ENCODE measurements at places on chromosomes 2 and 18. TPM values are rescaled to one million over a fixed set of nuclear protein-coding genes. Genes with fewer than 3 reads are reported as not detected.

GRCh38 chr2:136582628-136583205, 182.6 kb upstream of the THSD7B start:
- DNase-seq, result peak; percentile 28

The AFF3 gene
- total RNA-seq, result 20.8 TPM

DNA sequence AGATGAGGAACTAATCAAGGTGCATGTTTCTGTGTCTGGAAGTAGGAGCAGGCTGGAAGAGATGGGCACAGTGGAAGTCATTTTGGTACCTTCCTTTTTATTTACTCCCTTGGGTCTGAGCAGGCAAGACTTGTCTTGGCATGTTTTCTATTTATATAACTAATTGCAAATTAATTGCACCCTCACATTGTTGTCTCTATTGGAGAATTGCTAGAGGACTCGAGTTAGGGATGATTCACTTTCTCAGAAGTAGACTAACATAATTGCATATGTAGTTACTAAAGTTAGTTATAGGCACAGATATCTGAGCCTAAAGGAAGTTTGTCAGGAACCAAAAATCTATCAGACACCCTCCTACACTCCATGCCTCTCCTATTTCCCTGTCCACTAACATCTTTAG, 92.8 kb upstream of the NRP2 start:
- DNase-seq, result no peak

- DNase-seq, result no peak
These were observed 19.5 kb downstream of the BOLA3 start for GRCh38 chr2:74128206-74128605.

The SNTG2 gene
- 1.6 TPM for total RNA-seq

DNA sequence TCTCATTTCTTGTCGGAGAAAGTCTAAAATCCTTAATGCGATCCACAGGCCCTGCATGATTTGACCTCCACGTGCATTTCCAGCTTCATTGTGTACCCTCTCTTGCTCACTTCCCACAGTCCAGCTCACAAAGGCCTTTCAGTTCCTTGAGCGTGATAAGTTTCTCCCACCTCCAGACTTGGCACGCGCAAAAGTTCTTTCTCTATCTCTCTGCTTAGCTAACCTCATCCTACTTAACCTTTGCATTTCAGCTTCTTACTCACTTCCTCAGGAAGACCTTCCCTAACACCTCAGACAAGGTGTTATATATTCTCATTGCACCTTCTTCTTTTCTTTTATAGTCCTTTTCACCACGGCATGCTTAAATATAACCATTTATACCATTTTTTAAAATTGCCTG, 124.8 kb upstream of the XPO1 start:
- DNase-seq, result no peak

The UGT1A6 gene
- total RNA-seq, result not detected

The C2orf80 gene
- total RNA-seq, result not detected

The PNKD gene
- 68.5 TPM for total RNA-seq

- no peak for DNase-seq
These were observed 63.1 kb downstream of the AAK1 start for GRCh38 chr2:69580486-69580885.

GRCh38 chr18:2442726-2443275, 128.5 kb downstream of the METTL4 start:
- no peak for DNase-seq

The ATP6V1B1 gene
- total RNA-seq, result 0.85 TPM

DNA sequence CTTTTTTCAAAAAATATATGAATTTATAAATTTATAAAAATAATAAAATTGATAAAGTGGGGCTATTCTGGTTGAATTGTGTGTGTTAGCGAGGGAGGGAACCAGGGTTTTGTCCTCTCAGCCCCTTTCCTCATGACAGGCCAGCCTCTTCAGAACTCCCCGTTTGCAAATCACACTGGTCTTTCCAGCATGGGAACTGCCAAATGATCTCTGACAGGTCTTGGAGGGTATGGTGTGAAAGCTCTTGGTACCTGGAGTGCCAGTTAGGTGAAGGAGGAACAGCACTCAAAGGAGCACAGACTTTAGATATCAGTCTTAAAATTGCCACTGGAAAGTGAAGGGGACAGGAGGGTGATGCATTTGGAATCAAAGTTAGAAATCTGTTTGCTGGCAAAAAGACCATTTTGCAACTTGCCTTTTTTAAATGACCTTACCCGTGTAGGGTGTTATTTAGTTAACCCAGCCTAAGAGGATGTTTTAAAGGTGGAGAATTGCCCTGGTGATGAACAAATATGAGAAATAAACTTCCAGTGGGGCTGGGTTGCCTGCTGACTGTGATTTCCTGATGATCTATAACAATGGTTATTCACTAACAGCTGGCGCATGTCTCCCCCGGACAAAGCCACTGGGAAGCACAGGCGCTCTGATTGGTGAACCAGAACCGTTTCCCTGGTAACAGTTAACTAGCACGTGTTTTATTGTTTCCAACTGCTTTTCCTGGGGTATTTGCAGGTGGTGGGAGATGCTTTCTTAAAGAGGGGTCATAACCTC, 85.3 kb upstream of the EFEMP1 start:
- peak; percentile 48 for DNase-seq

DNA sequence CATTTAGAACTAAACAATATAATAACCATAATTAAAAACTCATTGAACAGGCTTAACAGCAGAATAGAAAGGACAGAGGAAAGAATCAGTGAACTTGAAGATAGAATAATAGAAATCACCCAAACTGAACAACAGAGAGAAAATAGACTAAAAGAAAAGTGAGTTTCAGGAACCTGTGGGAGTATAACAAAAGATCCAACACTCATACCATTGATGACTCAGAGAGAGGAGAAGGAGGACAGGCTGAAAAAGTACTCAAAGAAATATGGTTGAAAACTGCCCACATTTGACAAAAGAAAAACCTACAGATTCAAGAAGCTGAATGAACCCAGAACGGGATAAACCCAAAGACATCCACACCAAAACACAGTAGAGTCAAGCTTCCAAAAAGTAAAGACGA, 54.2 kb upstream of the FMNL2 start:
- DNase-seq, result no peak

DNA sequence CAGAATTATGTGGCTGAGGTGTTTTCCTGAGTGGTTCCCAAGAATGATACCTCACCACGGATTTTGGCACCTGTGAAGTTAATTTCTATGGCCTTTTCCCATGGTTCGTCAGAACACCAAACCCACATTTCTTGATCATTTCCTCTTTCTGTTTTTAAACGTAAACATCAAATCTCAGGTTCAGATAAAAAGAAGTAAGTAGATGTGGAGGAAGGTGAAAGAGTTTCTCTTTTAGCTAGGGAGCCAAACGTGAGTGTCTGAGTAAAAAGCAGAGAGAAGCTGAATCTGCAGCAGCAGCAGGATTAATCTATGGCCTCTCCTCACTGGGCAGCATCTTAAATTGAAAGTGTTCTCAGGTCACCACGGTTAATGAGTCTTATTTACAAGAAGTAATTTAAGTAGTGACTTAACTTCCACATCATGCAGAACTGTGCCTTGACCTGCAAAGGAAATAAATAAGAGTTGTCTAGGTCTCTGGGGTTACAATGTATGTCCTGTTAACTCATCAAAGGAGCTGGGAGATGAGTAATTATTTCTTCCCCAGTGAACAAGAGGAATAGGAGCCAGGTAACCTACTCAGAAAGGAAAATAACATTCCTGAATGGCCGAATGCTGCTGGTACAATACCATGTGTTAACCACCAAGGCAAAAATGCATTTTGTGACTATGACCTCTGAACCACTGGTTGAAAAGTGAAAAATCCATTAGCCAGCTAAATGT, 139.6 kb upstream of the NETO1 start:
- DNase-seq, result no peak

The DYSF gene
- 36.8 TPM for total RNA-seq

- DNase-seq, result no peak
These were observed 78.9 kb downstream of the COPS8 start for GRCh38 chr2:237164474-237165042.

DNA sequence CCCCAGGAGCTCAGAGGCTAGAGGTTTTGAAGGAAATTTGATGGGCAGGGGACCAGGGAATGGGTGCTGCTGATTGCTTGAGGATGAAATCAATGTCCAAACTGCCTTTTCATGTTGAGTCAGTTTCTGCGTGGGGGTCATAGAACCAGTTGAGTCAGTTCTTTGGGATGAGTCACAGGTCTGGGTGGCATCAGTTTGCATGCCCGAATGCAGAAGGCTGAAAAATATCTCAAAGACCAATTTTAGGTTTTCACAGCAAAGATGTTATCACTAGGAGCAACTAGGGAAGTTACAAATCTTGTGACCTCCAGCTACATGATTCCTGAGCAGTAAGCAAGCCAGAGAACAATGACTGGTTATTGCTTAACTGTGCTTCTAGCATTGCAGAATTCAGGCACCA, 1135.1 kb upstream of the CRIM1 start:
- no peak for DNase-seq

DNA sequence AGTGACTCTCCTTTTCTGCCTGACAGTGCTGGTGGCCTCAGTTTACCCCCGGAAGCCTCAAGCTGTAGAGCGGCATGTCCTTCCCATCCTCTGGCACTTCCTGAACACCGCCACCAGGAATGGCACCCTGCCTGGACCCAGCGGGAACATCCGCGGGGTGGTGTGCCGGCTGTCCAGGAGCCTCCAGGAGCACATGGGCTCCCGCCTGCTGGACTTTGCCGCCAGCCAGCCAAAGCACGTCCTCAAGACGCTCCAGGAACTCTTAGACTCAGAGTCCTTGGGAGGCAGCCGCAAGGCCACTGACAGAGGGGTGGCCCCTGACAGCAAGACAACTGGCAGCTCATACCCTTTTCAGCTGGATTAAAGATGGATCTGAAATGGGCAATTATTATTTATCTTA, 22.6 kb downstream of the PCARE start:
- DNase-seq, result no peak

- no peak for DNase-seq
These were observed 287.2 kb upstream of the FN1 start for GRCh38 chr2:215722986-215723630.

- DNase-seq, result no peak
These were observed 246.9 kb downstream of the LNPK start for GRCh38 chr2:175755169-175755568.

Measured in left cardiac atrium (tissue), 4 donors.